CD14-positive monocyte (primary cell): ENCODE measurements at places on chromosomes 4 and X.

DNA sequence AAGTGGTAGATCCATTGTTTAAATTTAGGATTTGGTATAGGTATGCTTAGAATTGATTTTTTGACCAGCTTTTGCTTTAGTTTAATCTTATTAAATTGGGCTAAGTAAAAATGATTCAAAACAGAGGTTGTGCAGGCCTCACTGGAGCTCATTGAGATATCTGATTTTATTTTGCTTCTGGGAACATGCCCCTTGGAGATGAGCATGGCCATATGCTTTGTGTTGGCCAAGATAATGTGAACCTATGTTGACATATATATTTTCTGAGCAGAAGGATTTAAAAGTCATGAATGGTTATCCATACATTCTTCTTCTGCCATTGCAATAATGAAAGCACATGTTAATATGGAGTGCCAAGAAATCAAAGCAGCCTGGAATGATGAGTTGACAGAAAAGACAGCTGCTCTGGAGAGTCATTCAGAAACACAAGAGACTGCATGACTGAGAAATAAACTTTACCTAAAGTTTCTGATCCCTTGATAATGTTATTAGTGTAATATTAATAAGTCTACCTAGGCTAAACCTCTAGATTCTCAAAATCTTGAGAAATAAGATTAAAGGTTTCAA, 489.7 kb upstream of the GNPDA2 start:
- no peak for DNase-seq

DNA sequence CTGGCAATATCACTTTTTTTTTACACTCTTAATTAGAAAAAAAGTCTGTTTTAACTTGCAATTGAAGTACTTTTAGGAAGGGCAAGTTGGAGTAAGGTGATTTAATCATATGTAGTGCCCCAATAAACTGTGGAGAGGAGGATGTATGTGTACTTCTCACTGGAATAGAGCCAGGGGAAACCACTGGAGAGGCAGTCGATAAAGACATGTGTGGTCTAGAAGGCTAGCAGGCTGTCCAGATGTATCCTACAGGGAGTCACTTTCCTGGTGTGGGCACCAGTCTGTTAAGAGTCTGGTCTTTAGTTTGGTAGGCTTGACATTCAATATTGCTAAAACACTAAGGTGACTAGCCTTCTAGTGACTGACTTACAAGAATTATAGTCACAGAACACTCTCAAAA, 9.6 kb upstream of the SGMS2 start:
- DNase-seq: no peak

DNA sequence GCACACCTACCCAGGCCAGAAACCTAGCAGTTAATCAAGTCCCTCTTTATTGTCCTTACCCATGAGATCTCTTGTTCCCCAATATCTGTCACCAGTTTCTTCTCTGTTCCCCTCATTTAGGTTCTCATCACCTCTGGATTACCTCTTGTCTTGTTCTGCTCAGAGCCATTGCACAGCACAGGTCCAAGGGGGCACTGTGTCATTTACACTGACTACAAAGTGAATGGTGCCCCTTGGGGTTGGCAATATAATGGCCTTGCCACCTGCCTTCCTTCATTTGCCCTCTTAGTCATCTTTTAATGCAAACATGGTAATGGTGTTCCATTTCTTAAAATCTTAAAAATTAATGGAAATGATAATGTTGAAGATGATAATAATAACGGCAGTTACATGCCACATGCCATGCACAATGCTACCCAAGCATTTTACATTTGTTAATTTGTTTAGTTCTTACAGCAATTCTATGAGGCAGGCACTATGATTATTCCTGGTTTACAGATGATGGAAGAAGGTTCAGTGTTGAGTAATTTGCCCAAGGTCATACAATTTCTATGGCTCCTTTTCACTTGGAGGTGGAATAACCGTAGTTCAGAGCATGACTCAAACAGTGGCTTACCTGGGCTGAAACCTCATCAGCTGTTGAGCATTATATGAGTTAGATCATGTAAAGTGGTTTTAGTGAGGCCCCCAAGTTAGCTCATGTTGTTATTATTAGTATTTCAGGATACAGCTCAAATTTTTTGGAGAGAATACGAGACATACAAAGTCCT, 117.9 kb downstream of the RASL11B start:
- no peak for DNase-seq

GRCh38 chr4:151114986-151115385, 15.6 kb downstream of the RPS3A start:
- DNase-seq: no peak

DNA sequence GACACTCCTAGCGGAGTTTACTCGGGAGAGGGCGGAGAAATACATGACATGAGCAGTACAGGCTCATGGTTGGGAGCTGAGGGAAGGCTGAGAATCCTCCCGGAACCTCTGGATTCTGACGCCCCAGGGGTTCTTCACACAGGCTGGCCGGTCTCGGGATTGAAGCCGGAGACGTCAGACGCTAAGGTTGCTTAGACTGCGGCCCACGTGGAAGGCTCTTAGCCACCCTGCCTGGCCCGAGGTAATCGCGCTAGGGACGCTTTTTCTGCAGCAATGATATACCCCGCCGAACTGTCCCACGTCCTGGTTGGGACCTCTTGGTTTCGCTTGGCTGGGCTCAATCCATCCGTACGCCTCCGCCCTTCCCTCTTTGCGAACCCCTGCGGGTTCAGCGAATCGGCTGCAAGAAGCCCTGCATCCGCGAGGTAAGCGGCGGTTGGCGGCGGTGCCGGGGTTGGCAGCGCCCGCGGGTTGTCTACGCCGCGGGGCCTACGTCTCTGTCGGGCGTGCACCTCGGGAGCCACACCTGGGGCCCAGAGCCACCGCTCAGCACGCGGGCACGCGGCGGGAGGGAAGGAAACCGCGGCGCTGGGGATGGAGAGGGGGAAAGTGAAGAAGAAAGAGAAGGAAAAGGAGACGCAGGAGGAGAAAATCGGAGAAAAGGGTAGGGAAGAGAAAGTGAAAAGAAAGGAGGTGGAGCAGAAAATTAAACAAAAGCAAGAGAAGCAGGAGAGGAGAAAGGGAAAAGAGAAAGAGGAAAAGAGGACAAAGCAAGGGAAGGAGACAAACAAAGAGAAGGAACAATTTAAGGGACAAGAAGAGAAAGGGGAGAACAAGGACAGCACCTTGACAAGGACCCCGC, at the start of gene ARL9:
Gene ARL9 (plus strand): TSS at position 523 of the 862 bp plus-strand sequence. CDS start 72 bp downstream, at position 595.
- peak; percentile 43 for DNase-seq

DNA sequence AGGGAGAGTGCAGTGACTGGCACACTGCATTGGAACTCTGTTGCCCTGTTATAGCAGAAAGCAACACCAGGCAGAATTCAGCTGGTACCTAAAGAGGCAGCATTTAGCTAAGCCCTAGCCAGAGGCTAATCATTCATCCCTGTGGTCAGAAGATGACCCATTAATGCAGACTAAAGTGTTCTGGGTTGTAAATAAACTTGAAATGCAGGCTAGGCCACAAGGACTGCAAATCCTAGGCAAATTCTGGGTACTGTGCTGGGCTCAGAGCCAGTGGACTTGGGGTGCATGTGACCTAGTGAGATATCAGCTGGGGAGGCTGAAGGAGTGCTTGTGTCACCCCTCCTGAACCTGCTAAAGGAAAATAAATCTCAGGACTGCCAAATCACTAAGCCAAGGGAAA, 91.2 kb downstream of the LPAR4 start:
- no peak for DNase-seq

GRCh38 chr4:148029781-148030180, 297.9 kb downstream of the ARHGAP10 start:
- no peak for DNase-seq

- DNase-seq: no peak
These were observed 1.1 kb downstream of the TMEM35A start for GRCh38 chrX:101079736-101080270.

DNA sequence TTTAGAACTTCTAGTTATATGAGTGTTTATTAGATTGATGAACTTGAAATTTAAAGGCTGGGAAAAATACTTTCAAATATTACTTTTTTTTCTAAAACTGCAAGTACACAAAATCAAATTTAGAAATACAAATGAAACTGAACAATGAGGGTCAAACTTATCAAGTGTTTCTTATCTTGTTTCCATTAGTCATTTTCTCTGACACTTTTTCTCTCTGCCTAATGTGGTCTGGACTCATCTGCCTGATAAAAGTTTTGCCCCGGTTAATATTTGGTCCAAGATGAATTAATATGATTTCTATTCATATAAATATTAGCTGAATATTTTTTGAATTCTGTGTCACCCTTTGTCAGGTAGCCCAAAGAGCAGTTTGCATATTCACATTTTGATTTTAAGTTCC, 8.7 kb upstream of the HPGDS start:
- no peak for DNase-seq

GRCh38 chrX:124335598-124335997, 3.1 kb downstream of the TEX13D start:
- DNase-seq: no peak

DNA sequence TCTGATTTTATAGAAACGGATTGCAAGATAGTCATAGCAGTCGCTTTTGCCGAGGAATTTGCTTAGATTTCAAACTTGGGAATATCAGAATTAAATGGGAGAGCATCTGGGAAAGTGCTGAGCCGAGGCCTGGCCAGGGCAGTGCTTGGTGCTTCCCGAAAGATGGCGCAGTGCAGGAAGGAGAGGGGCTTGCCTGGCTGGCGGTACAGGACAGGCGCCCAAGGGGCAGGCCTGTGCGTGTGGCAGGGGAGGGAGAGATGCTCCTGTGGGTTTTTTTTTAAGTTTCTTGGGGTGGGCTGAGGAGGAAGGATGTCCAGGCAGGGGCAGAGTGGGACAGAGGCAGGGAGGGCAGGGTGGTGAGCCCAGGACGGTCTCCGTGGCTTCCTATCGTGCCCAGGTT, 241.1 kb downstream of the AFAP1 start:
- DNase-seq: no peak

GRCh38 chr4:10687526-10687925, 3.0 kb upstream of the CLNK start:
- DNase-seq: no peak

- peak; percentile 75 for DNase-seq
These were observed 23.5 kb upstream of the IRAK1 start for GRCh38 chrX:154043003-154043763.

GRCh38 chr4:76494243-76494642, 59.2 kb downstream of the SHROOM3 start:
- DNase-seq: no peak

- no peak for DNase-seq
These were observed 63.7 kb upstream of the CD99 start for GRCh38 chrX:2627272-2627867.

DNA sequence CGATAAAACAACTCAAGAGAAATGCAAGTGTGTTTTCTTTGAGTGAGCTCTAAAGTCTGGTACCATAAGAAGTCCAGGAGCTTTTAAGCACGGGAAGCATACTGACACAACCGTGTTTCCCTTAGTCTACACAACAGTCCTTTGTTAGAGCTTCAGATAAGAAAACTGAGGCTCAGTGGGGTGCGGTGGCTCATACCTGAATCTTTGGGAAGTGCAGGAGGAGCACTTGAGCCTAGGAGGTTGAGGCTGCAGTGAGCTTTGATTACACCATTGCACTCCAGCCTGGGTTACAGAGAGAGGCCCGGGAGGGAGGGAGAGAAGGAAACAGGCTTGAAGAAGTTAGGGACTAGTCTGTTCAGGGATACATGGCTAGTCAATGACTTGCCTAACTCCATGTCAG, 21.9 kb downstream of the LEF1 start:
- no peak for DNase-seq

GRCh38 chr4:137664046-137664387, 131.7 kb upstream of the PCDH18 start:
- DNase-seq: no peak
